SW 1271 (cell line): ENCODE measurements at places on chromosomes 16 and 17.
A peak's percentile ranks its signal among the peaks of the same experiment; 100 is the strongest.

- no peak for DNase-seq
Observed at GRCh38 chr16:28326881-28327610, 34.7 kb downstream of the SBK1 start.

GRCh38 chr17:65933290-65933689, 258.6 kb downstream of the CEP112 start:
- no peak for DNase-seq

DNA sequence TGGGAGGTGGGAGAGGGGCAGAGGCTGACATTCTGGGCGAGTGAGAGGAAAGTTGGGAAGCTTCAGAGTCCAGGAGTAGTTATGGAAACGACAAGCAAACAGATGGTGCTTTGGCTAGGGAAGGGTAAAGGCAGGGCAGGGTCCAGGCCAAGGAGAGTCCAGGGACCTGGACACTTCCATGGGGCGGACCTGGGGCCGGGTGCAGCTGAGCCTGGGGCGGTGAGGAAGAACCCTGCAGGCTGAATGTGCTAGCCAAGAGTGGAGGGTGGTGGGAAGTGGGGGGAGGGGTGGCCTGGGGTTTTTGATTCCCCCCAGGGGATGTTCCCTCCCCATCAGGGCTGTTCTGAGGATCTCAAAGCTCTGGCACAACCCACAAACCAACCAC, 2.6 kb downstream of the PPP1R9B start:
- DNase-seq: no peak

DNA sequence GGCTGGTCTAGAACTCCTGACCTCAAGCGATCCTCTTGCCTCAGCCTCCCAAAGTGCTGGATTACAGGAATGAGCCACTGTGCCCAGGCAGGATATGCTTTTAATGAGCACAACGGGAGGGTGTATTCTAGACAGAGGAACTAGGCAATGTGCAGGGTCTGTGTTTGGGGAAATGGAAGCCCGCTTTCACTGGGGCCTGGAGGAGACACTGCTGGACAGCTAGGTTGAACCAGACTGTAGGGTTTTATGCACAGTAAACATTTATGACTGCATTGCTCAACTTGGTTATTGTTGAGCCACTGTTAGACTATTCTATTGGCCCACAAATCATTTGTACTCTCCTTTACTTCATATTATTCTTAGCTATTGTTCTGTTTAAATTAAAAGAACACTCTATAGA, 10.2 kb upstream of the SIAH1 start:
- no peak for DNase-seq

- no peak for DNase-seq
Observed at GRCh38 chr17:15364615-15365014, 23.2 kb upstream of the TEKT3 start.

DNA sequence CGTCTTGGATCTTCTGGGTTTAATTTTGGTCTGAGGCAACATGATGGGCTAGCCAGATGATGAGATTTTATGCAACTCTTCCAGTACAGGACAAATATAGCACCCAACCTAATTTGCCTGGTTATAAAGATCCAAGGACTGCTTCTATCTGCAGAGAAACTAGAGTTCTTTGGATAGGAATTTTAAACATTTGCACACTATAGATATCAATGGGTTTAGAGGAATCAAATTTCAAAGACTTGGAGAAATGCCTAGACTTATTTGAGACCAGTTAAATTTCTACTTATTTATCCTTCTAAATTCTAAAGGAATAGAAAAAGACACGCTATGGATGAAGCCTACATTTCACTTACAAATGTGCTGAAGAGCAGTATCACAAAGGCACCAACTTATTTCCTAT, 12.6 kb downstream of the PMFBP1 start:
- DNase-seq: no peak

GRCh38 chr17:5078106-5079028, at the start of gene ZFP3:
ZFP3 (plus strand) TSS chr17:5078467; CDS start chr17:5091505, 13,038 bp downstream.
- peak; percentile 89 for DNase-seq
